Thoracic aorta (tissue), 2 donors: ENCODE measurements at places on chromosomes 6 and 20.

DNA sequence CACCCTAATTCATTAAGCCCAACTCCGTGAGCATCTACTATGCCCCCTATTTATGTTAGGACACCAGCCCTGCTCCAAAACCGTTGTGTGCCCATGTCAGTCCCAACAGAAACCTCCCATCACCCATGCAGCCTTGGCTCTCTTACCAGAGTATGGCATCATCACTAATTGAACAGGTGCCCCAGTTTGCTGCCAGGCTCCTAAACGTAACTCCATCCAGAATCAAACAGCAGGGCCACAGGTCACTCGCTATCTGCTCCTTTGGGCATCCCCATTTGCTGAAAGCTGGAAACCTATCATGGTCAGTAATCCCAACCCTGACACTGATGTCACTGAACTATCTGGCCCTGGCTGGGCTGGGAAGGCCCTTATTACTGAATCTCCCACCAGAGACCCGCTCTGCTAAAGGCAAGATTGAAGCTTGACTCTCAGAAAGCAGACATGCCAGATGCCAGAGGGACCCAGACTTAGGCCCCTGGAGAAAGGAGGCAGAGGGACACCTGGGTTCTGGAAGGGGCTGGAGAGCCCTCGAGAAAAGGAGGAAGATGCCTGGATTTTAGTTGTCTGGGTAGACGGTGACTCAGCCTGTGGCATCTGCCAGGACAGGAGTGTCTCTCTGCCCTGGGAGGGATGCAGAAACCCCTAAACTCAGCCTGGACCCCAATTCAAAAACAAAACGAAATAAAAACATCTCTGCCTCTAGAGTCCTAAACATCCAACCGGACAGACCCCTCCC is 14.0 kb downstream of the MUCL3 start:
- DNase-seq: no peak

DNA sequence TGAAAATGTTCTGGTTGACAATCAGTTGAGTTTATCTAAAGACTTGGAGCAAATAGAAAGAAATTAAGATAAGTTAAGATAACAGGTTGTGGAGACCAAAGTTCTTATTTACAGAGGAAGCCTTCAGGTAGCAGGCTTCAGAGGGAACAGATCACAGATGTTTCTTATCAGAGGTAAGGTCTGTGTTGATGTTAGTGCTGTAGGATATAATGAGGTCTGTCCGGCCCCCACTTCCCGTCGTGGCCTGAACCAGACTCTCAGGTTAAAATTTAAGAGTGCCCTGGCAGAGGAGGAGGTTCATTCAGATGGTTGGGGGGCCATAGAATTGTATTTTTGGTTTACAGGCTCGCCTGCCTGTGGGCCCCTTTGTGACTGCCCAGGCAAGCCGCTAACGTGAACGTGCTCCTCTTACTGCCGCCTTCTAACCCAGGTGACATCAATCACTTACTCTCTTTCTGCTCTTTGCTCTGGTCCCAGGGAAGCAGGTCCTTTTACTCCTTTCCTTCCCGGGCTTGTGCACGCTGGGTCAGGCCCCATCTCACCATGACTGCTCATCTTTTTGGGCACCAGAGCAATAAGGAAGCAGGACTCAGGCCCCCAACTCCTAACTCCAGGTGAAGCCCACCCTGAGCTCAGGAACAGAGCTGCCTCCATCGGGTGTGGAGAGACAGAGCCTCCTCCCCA is 18.3 kb upstream of the UNC93A start:
- DNase-seq: no peak

- no peak for DNase-seq
Observed at GRCh38 chr20:46206025-46206424, 87.9 kb downstream of the CD40 start.

DNA sequence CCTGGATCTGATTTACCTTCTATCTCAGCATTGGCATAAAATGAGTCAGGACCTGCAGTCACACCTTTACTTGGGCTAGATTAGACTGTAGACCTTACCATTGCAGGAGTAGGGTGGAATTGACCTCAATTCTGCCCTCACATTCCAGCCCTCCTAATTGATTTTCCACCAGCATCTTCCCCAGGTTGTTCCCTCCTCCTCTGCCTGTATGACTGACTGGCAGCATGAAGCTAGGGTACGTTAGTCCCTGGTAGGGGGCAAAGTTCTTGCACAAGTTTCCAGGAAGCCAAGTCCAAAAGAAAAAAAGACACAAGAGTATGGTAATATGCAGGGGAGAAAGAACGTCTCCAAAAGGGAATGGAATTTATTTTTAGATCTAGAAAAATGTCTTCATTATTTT is 225.6 kb upstream of the FLRT3 start:
- DNase-seq: no peak

DNA sequence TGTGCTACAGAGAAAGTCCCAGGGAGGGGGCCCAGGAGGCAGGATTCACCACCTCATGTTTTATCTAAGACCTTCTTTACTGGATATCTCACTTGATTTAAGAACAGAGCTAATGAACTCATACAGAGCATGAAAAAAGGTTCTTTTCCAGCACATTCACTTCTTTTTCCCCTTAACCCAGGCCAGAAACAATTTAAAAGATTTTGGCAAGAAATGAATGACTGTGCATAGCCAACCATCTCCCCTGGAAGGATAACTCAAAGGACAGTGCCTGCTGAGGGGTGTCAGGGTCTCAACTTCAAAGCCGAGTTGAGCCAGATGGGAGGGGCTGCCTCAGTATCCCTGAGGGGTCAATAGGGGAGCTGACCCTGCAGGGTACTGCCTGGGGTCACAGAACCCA is 253.4 kb downstream of the SOD2 start:
- no peak for DNase-seq

- no peak for DNase-seq
Observed at GRCh38 chr20:54416770-54417169, 58.6 kb upstream of the DOK5 start.

GRCh38 chr6:46407776-46408530 is 83.3 kb downstream of the RCAN2 start:
- no peak for DNase-seq

- no peak for DNase-seq
Observed at GRCh38 chr6:33993653-33994471, 152.0 kb downstream of the GRM4 start.

- no peak for DNase-seq
Observed at GRCh38 chr6:154234019-154234772, 122.4 kb downstream of the IPCEF1 start.

DNA sequence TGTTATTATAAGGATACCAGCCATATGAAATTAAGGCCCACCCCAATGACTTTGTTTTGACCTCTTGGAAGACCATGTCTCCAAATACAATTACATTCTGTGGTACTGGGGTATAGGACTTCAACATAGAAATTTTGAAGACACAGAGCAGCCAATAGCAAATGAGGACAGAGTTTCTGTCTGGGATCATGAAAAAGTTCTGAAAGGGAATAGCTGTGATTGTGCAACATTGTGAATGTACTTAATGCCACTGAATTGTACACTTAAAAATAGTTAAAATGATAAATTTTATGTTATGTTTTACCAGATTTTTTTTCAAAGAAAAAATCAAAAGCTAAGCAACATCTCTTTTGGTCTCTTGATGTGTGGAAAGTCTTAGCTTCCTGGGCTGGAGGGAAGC is 27.0 kb upstream of the AGPAT4 start:
- DNase-seq: no peak

DNA sequence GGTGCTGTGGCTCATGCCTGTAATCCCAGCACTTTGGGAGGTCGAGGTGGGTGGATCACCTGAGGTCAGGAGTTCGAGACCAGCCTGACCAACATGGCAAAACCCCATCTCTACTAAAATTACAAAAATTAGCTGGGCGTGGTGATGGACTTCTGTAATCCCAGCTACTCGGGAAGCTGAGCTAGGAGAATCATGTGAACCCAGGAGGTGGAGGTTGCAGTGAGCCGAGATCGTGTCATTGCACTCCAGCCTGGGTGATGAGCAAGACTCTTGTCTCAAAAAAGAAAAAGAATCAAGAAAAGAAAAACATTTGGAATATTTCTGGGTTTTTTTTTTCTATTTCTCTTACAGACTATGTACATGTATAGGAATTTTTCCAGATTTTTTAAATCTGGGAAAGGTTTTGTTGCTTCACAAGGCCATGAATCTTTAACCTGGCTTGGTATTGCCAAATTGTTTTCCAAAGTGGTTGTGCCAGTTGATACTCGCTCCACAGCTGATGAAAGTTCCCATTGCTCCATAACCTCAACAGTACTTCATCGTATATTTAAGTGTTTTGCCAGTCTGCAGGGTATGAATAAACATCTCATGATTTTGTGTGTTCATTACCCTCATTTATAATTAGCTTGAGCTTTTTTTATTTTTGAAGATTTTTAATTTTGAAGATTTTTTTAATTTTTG is 33.5 kb downstream of the RNF217 start:
- no peak for DNase-seq

GRCh38 chr6:87918461-87918941 is 129.1 kb upstream of the SPACA1 start:
- no peak for DNase-seq

- no peak for DNase-seq
Observed at GRCh38 chr20:51600950-51601349, 58.4 kb upstream of the NFATC2 start.

- no peak for DNase-seq
Observed at GRCh38 chr6:63882208-63882607, 246.6 kb downstream of the PHF3 start.

GRCh38 chr6:3625149-3625979 is 126.1 kb downstream of the PXDC1 start:
- no peak for DNase-seq

DNA sequence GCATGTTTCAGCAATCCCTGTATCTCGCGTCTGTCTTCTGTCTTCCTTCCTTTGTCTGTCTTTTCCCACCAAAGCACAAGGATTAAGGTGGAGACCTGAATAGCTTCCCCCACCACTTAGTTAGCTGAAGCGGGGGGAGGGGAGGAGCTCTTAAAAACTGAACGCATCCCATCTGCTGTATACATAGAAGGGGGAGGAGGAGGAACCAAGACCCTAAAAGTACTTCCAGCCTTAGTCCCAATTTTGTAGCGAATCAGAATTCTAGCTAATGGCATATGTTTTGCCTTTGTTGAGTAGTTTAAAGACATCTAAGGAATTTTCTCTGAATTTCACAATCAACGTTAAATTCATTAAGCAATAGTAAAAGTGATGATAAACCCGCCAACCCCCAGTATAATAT is 47.9 kb downstream of the GNAS start:
- no peak for DNase-seq

DNA sequence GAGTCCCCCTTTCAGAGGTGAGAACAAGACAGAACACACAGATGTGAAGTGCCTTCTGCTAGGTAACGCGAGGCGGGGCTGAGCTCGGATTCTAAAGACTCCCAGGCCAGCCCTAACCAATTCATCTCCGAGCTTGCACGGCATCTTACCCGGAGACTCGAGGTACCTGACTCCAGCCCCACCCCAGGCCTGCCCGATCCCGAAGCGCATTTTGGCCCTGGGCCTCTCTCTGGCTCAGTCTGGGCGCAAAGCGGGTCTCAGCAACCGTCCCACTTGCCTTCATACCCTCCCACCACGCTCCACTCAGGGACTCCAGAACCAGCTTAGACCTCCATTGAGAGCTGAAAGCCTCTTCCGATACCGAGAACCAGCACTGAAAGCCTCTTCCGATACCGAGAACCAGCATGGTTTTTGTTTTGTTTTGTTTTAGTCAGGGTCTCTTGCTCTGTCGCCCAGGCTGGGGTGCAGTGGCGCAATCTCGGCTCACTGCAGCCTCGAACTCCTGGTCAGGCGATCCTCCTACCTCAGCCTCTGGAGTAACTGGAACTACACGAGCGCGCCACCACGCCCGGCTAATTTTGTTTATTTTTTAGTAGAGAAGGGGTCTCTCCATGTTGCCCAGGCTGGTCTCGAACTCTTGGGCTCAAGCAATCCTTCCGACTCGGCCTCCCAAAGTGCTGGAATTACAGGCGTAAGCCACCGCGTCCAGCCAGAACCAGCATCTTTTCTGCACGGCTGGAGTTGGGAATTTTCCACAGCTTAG is 557 bp upstream of the DYNLRB1 start:
- no peak for DNase-seq

- DNase-seq: no peak
Observed at GRCh38 chr6:162576016-162576415, 151.6 kb downstream of the PRKN start.

DNA sequence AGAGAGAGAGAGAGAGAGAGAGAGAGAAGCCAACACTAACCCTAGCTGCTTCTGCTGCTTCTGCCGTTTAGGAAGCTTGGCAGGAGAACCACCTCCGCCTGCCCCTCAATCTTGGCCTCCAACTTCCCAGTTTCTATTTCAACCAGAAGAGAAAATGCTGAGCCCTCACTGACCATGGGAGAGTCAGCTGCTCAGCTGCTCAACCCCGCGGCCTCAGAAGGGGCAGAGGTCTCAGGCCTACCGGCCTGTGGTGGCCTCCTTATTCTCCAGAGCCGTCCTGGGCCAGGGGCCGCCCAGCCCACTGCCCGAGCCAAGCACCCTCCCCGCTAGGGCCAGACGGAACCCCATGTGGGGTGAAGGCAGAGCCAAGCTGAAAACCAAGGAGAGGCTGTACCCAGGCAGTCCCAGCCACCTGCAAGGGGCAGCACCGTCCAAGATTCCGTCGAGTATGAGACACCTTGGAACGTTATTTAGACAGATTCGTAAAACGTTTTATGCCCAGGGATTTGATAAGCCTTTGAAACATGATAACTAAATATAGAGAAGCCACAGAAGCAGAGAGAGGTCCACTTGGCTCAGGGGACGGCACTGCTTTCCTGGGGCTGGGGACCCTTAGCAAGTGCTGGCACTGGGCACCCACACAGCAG is 116.6 kb downstream of the DLL1 start:
- DNase-seq: no peak

GRCh38 chr6:15473741-15474161 is 189.1 kb downstream of the DTNBP1 start:
- no peak for DNase-seq

- DNase-seq: no peak
Observed at GRCh38 chr20:24146231-24146634, 157.7 kb upstream of the GGTLC1 start.

GRCh38 chr6:25454136-25454535 is 175.0 kb downstream of the CARMIL1 start:
- no peak for DNase-seq

DNA sequence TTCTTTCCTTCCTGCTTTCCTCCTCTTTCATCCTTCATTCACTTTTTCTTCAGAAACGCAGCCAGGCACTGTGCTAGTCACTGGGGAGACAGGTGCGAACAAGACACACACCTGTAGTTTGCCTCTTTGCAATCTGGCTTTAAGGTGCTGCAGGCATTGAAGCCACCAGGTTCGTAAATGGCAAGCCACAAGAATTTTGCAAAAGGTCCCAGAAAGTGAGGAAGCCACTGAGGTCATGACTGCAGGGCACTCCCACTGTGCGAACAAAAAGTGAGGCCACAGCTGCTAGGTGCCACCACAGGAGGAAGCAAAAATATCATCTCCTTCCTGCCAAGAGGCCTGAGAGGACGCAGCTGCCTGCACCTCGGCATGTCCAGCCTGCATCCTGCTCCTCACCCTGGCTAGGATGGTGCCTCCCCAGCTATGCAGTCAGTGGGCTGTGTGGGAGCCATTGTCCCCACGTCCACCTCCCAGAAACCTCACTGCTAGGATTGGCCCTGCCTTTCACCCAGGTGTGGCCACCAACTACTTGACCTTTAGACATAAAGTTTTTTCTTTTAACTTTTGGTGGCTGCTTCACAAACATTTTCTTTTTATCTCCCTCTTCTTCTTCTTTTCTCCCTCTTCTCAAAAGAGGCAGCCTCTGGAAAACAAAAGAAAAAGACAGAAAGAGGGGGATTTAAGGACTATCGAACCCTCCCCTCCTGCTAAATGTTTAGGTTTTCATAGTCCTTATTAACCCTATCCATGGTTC is 230.8 kb downstream of the BCAS1 start:
- DNase-seq: no peak
